ENCODE measurements at places on chromosomes 13 and 19.

DNA sequence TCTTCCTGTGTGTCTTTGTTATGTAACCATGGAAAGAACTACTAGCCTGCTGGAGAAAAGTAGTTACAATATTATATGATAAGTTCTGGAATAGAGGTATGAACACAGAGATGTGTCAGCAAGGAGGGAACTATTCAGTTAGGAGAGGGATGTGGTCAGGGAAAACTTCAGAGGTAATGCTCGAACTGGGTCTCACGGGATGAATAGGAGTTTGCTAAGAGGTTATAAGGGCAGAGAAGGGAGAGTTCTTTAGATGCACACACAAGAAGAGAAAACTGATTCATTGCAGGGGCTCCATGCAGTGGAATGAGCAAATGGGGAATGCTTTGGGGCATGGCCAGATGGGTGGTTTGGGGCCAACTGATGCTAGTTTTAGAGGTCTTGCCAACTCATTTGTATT, 46.0 kb upstream of the SIAH3 start:
- no peak for DNase-seq

DNA sequence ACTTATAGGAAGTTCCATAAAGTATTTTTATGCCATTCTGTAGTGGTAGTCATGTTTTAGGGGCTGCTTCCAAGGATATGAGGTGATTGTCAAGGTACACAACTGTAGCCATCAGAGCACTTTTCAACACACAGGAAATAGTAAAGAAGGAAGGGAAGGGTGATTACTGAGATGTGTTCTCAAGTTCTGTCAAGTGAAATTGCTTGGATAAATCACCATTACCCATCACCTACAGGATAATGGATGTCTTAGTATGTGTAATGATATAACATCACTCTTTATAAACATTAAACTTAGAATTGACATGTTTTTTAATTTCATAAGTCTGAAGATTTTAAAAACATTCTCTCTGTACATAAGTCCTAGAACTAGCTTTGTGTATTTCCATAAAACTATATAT, 487.9 kb downstream of the DCT start:
- no peak for DNase-seq

DNA sequence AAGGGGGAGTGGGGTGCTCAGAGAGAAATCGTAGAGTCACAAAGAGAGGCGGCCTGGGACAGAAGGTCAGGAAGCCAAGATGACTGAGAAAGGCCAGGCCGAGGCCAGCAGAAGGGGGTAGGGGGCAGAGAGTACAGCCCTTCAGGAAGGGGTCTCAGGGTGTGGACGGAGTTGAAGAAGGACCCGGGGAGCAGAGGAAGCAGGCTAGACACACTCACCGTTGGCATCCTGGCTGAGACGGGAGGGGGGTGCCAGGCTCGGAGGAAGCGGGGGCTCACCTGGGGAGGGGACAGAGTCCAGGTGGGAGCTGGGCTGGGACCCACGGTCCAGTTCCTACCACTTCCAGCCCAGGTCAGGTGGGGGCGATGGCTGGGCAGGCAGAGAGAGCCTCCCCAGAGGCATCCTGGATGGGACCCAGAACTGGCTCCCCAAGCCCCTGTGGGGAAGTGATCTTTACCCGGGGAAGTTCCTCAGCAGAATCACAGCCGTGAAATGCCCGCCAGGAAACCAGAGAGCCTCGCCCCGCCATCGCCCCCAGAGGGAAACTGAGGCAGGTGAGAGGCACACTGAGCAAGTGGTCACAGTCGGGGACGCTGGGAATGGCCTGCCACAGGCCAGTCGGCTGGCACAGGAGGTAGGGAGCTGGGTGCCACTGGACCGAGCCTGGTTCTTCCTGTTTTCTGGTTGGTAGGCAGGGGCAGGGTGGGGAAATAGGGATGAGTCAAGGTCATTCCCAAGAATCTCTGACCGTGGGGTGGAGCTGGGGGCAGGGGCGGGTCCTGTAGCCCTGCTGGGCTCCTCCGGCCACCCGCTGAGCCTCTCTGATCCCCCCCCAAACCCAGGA, 1.4 kb downstream of the MATK start:
- no peak for DNase-seq

DNA sequence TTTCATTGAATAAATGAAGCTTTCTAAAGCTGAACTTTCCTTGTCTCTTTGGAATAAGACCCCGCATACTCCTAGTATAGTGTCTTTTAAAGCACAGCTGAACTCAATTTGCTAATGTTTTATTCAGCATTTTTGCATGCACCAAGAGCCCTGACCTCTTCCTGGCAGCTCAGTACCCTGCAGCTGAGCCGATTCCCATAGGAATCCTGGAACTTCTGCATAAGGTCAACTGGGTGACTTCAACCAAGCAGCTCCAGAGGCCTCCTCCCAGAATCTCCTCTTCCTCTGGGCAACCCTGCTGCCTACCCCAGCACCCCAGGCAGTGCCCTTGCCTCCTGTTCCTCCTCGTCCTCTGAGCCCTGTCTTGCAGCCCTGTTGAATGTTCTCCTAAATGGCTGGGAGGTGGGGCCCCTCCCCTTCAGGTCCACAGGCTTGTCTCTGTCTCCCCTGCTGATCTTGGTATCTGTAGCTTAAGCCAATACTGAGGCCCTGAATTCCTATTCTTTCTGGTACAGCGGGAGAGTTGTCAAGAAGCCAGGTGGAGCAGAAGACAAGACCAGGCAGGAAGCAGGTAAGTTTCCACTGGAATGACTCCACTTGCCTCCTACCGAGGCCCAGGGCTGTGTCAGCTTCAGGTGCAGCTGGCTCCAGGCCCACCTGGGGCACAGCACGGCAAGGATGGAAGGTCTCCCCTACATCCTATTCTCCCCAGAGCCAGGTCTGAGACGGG, 23.6 kb upstream of the CCDC124 start:
- DNase-seq, result no peak

- DNase-seq, result no peak
Measured at GRCh38 chr19:54448040-54448773, 792 bp upstream of the LENG8 start.

DNA sequence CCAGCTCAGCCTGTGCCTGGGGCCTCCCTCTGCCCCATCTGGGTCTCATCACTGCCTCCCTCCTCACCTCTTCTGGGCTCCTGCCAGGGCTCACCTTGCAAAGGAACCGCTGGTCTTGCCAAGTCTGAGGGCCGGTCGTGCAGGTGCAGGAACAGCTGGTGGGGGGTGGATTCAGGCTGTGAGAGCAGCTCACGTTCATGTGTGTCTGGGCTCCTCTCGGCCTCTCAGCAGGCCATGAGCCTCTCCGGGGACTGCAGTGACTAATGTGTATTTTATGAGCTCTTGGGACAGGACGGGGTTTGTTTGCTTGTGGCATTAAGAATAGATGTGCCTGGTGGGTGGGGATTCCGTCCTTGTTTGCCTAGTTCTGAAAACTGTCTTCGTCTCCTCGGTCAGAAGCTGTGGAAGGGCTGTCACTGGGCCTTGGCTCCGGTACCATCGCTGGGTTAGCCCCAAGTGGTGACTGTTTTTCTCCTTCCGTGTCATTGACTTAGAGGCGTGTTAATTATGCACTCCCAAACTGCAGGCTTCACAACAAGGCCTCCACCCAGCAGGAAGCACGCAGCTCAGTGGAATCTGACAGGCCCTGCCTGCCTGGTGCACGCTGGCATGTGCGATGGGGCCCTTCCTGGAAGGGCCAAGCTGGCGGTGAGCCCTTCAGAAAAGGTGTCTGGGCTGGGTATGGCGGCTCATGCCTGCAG, 77.6 kb downstream of the KDM4B start:
- DNase-seq, result no peak
